Stimulated activated CD8-positive, alpha-beta memory T cell treated with anti-CD3 and anti-CD28 coated beads, Interleukin-2, amount 100 ng/mL, for 1 hour (primary cell): ENCODE measurements at places on chromosomes 12 and 14.

DNA sequence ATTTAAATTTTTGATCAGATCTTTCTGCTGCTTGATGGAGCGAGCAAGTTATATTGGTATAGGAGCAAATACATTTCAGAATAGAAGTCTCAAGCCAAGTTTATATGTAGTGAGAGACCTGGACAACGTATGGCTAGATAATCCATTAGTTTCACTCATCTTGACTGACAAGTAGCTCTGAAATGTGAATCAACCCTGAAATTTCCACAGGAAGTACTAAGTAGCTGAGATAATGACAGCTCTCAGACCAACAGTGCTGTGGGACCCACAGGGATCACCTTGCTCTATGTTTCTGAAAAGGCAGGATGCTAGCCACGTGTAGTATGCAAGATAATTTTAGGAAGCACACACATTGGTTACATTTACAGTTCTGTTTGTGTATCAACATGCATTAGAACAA is 258.6 kb upstream of the FOXN3 start:
- DNase-seq = no peak

DNA sequence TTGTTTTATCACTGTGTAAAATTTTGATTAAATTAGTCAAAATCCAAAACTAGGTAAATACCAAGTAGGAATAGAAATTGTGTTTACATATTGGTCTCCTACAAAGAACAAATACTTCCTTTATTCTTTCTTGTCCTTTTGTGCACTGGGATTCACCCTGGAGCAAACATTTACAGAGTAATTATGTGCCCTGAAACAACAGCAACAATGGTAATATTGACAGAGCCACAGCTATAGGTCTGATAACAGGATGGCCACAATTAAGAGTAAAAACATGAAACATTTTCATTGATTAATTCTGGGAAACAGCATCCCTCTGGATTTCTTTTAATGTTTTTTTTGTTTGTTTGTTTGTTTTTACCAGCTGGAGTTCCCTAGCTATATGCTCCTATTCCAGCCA is 61.2 kb downstream of the SLC38A6 start:
- no peak for DNase-seq

- DNase-seq = no peak
Observed at GRCh38 chr14:94671870-94672444, 59.8 kb downstream of the SERPINA3 start.

DNA sequence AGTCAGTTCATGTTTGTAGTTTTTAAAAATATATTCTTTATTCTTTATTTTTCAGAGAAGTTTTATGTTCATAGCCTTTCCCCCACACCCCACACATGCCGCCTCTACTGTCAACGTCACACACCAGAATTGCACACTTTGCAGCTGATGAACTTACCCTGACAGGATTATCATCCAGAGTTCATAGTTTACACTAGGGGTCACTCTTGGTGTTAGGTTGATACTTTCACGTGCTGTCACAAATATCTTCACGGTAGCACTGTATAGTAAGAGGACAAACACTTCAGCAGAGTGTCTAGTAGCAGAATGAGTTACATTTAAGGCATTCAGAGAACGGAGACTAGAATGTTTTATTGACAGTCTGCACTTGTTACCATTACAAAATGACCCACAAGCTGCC is 5.1 kb downstream of the DPPA3 start:
- no peak for DNase-seq

GRCh38 chr14:27688841-27689444 is 1077.6 kb upstream of the FOXG1 start:
- DNase-seq = no peak

- DNase-seq = no peak
Observed at GRCh38 chr12:129138776-129139175, 285.5 kb downstream of the GLT1D1 start.

GRCh38 chr12:128056136-128056801 is 210.7 kb upstream of the TMEM132C start:
- no peak for DNase-seq

DNA sequence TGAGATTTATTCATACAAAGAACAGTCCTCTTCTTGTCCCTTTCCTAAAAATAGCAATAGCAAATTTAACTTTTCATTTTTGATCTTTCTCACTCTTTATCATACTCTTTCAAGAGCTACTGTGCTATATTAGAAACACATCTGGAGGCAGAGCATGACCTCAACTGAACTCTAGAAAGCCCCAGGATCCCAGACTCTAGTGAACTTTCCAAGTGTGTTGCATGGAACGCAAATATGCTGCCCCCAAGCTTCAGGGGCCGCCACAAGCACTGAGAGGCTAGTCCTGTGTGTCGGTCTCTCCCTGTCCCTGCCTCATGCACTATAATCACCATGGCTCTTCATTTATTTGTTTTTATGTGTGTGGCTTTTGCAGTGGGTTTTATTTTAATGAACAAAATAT is 38.7 kb upstream of the ZNF641 start:
- DNase-seq = no peak

DNA sequence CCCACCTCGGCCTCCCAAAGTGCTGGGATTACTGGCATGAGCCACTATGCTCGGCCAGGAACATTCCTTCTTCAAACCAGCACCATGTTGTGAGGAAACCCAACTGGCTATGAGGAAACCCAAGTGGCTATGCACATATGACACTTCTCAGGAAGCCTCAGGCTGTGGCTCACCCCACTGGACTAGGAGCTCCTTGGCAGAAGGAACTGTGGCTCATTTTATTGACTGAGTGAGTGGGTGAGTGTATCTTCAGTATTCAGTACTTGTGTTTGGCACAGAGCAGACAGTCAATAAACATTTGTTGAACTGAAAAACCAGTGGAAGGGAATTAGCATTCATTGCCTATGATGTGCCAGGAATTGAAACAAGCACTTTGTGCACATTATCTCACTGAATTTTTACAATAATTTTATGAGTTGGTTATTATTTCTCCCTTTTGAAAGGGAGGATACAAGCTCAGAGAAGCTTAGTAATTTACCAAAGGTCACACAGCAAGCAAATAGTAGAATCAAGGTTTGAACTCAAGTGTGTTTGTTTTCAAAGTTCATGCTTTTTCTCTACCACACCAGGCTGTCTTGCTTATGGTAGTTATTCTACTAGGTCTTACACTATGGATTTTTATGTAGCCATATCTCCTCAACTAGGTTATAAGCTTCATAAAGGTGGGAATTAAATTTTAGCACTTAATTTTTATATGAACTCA is 121.6 kb downstream of the VEZT start:
- DNase-seq = no peak
